ENCODE measurements at places on chromosomes 7 and 10.

DNA sequence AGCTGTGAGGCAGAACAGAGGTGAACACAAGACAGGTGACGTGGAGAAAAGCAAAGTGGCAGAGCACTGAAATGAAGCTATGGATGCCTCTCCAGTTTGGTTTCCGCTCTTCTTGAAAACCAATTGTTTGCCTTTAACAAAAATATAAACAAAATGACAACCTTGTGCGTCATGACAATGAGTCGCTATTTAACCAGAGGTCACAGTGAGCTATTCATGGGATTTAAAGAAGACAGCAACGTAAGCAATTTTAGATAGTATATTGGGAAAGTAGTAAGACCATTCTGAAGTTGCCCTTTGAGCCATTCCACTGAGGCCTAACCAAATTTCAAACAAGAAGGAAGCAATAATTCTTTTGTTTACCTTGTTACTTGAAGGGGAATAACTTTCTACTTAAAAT is 15.2 kb upstream of the LRRTM3 start:
- no peak for DNase-seq

DNA sequence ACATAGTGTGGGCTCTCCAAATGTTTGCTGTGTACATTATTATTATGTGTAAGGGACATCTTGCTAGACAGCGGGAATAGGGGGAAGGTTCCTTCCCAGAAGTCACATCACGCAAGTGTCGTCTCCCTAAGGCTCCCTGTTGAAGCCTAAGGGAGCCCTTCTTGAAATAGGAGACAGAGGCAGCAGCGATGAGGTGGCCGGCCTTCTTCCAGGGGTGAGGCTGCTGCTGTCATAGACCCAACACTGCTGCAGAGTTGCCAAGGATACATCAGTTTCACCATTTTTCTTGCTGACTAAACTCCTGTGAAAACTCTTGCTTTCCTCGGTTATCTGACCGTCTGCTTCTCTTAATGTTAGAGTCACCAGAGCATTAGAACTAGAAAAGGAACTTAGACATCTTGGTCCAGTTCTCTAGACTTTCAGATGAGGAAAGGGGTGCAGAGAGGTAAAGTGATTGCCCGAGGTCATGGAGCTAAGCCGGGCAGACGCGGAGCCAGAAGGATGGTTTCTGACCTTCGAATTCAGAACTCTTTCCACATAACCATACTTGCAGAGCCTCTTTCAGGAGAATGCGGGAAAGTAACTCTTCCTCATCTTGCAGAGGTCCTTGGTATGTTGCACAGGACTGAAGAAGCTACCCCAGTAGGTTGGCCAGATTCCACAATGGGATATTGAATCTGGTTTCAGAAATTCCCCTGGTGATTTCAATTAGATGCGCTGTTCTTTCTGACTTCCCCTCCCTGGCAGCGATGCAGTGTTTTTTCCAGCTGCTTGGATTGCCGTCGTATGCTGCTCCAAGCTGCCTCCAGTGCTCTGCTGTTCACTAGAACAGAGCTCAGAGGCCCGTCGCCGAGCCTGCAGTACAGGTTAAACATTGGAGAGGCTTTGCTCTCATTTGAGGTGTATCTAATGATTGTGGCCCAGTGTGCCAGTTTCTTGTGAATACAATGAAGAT is 217.1 kb downstream of the CAMK1D start:
- no peak for DNase-seq

DNA sequence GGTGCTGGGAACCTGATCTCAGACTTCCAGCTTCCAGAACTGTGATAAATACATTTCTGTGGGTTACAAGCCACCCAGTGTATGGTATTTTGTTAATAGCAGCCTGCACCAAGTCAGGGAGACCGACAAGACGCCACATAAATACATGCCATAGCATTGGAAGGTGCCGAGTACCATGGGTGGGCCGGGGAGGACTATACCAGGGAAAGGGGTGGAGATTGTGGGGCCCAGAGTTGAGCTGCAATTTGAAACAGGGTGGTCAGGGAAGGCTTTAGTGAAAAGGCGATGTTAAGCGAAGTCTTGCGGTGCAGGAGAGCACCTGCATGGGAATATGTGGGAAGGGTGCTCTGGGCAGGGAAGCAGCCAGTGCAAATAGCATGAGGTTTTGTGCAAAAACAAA is 88.9 kb upstream of the LRRC4 start:
- no peak for DNase-seq

DNA sequence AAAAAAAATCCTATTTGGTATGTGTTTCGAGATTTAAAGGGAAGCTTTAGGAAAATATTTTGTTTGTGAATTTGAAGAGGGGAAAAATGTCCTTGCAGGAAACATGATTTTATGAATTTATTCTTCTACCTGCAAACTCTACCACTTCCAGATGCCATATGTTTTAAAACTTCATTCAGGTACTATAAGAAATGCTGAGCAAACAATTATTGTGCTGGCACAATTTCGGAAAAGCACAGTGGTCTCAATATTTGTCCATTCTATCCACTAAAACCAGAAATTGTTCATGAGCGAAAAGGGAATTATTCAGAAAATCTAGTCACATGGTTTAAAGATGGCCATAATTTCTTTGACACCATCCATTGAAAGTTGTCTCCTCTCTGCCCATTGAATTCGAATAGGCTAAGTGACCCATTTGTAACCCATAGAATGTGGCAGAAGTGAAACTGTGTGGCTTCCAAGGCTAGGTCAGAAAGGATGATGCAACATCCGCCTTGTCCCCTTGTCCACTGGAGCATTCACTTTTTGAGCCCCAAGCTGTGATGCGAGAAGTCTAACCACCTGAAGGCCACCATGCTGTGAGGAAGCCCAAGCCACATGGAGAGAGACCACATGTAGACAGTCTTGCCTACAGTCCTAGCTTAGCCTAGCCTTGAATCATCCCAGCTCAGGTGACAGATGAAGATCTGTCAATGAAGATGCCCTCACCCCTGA is 189.8 kb upstream of the PRKCQ start:
- no peak for DNase-seq

DNA sequence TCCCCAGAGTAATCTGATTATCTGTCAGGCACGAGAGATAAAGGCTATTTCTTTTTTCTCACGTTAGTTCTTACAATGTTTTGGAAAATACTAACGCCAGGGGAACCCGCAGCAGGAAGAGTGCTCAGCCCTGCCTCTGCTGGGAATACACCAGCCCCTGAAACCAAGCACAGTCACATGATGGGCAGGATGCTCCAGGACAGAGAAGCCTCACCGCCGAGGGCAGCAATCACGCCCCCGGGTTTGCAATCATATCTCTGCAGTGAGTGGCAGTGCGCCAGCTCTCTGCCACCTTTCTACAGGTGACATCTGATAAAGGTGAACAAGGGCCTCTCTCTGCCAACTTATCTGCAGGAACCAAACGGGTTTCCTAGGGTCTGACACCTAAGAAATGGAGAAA is 39.8 kb downstream of the BRI3 start:
- no peak for DNase-seq
